Stimulated activated naive CD8-positive, alpha-beta T cell treated with anti-CD3 and anti-CD28 coated beads, Interleukin-15, amount 100 ng/mL, for 72 hours (primary cell): ENCODE measurements at places on chromosomes 2 and 18.

DNA sequence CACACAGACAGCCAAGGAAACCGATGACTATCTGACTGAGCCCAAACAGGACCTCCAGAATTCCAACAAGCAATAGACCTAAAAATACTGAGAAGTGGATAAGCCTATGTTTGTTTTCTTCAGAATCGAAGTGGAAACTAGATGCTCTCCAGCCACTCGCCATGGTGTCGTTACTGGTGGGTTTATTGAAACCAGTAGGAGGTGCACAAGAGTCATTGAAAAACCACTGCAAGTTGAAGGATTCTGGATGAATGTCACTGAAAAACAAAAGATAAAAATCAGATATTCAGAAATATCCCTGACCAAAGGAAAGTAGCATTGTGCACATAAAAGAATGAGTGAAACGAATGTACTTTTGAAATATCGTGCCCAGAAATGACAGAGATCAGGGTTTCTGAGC lies 15.3 kb downstream of the TM4SF20 start:
- no peak for DNase-seq

DNA sequence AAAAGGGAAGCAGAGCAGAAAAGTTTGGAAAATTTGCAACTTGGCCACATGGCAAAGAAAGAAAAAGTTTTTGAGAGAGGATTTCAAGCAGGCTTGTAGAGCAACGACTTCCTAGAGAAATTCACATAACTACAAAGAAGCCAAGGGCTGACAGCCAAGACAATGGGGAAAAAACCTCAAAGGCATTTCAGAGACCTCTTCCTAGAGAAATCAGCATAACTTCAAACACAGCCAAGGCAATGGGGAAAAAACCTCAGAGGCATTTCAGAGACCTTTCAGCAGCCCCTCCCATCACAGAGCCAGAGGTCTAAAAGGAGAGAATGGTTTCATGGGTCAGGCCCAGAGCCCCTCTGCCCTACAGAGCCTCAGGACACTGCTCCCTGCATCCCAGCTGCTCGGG lies 7.2 kb downstream of the ADI1 start:
- DNase-seq: no peak

DNA sequence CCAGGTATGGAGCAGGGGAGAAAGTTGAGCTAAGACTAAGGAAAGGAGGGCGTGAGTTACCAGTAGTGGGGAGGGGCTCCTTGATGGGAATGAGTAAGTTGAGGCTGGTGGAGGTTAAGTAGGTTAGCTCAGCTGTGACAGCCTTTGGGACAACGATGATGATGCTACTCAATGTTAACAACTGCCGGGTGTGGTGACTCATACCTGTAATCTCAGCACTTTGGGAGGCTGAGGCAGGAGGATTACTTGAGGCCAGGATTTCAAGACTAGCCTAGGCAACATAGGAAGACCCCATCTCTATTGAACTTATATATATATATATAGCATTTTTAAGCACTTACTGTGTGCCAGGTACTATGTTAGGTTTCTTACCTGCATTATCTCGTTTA lies 48.4 kb downstream of the HK2 start:
- DNase-seq: no peak

- no peak for DNase-seq
These were observed 570.0 kb upstream of the GCFC2 start for GRCh38 chr2:76280686-76281085.

GRCh38 chr2:98395977-98396376 lies 48.7 kb upstream of the INPP4A start:
- no peak for DNase-seq

DNA sequence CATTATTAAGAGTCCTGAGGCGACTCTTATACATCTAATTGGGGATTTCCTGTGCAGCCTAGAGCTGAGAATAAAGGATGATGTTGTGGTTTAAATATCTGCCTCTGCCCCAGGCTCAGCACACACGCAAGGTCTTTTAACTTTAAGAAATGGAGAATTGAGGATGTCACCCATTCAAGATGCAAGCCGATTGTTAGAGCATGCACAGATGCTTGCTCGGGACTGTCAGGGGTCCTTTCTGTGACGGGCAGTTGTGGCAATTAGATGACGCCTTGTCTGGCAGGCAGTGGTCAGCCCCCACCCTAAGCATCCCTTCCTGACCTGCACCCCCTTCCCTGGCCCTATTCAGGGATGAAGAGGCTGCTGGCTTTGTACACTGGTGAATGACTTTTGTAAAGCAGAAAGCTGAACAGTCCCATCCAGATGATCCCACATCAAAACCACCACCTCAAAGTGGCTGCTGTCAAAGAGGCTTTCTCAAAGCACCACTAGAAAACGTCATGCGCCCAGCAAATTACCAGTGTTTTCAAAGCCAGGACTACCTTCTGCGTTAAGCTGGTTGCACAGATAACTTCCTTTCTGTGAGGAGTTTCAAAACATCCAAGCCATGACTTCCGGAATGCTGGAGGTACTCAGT lies 23.7 kb downstream of the FAM178B start:
- DNase-seq: peak; percentile 83

DNA sequence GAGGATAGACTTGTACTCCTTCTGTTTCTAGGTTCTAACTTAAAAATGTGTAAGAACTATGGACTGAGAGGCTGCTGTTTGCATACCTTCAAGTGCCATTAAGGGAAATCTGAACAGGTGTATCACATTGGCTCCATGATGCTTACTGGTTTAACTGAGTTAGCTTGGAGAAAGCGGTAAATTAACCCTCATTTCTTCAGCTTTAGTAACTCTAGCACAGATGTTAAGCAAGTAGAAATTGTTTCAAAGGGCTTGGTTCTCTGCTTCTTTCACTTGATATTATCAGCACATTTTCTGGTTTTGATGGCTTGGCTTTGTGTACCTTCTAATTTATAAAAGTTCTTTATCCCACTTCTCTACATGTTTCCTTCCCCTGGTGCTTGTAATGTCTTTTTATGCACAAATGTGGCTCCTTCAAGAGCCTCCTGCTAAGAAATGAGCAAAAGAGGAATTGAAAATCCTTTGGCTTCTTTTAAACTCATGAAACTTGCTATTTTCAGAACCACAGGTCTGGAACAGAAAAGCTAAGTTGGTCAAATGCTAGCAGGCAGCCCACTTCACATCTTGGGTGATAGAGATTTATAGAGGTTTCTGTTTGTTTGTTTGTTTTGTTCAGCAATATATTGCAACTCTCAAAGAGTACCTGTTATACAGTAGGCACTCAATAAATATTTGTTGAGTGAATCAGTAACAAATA lies 249.9 kb upstream of the THUMPD2 start:
- DNase-seq: no peak

- DNase-seq: no peak
These were observed 198.6 kb downstream of the FAM210A start for GRCh38 chr18:13527730-13528129.

DNA sequence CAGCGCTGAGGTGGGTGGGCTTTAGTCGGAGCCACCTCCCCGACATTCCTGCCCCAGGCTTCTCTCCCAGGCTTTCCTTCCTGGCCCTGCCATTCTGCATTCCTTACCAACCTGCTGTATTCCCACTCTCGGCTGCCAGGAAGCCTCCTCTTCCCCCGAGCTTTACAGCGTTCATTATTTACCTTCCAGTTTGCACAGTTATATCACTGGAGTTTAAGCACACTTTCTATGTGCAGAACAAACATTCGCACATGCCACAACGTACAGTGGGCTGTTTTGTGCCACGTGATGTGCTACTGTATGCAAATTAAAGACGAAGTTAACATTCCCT lies 246.3 kb downstream of the SOX11 start:
- DNase-seq: no peak

DNA sequence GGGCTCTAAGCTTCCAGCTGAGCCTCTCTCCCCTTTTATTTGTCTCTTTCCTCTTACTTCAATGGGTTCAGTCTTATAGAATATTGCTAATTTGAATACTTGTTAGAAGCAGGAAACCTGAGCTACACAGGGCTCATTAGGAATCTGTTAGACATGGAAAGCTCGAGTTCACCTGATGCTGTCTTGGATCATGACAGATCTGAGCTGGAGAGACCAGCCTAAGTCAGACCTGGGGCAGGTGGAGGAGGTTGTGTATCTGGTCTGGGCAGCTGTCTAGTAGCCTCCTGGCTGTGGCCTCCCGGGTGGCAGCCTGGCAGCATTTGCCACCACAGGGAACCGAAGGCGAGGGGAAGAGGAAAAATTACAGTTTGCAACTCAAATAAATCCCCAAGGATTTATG lies 185.9 kb downstream of the ICOS start:
- DNase-seq: no peak

DNA sequence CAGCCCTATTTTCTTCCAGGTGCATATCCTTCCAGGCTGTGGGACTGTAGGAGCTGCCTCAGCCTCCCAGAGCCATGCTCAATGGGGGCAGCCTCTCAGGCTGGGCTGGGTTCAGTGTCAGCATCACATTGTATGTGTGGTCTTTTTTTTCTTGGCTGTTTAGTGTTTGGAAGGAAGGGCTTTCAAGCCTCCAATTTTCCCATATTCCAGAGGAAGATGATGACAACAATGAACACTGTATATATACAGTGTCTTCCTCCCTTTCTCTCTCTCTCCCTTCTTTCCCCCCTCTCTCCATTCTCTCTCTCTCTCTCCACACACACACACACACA lies 326.4 kb downstream of the DYSF start:
- DNase-seq: no peak

DNA sequence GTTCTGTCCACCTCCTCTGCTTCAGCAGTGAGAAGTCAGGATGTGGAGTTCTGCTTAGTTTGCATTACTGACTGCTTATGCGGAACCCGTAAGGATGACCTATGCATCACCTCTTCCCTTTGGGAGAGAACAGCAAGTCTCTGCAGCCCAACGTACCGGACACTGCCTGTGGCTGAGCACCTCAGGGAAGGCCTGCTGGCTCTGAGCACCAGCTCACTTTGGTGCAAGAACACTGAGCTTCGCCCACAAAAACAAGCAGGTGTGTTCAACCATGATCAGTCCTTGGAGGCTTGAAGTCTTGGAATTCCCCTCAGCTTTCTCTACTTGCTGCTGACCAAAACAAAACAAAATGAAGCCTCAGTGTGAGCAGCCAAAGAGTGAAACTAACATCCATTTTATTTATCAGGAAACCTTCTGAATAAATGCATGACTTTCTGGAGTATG lies 52.7 kb upstream of the NCK2 start:
- DNase-seq: no peak

DNA sequence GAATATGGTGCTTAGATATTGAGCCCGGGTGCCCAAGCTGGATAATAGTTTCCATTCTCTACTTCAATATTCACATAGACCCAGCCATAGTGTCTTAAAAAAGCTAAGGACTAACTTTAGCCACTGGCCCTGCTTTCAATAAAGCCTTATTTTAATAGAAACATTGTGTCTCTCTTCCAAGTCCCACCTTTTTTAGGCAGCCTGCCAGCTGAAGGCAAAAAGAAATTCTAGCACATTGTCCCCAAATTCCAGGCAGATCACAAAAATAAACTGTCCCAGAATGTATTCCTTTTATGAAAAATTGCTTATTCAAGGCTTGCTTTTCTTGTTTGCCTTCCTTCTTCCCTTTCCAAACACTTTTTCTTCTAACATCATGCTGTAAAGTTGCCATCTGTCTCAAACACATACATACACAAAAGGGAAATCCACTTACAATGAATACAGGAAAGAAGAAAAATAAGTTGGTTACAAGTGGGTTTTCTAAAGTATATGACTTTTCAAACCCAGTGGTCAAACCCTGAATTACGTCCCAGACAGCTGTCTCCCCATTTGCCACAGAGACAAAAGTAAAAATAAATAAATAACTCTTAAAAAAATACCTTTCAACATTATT lies 778.5 kb downstream of the BCL11A start:
- no peak for DNase-seq

DNA sequence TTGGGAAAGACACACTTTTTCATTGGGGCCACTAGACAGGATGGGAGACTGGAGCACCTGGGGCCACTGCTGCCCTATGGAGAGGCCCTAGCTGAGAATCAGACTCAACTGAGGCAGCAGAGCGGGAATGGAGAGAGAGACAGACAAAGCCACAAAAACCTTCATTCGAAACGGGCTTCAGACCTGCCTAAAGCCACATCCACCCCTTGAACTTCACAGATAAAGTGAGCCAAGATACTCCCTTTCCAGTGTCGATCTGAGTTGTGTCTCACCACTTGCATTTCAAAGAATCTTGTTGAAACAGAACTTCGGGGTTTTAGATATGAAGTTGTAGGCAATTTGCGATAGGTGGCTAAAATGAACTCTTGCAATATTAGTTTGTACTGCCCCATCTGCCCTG lies 11.3 kb upstream of the LDLRAD4 start:
- no peak for DNase-seq

DNA sequence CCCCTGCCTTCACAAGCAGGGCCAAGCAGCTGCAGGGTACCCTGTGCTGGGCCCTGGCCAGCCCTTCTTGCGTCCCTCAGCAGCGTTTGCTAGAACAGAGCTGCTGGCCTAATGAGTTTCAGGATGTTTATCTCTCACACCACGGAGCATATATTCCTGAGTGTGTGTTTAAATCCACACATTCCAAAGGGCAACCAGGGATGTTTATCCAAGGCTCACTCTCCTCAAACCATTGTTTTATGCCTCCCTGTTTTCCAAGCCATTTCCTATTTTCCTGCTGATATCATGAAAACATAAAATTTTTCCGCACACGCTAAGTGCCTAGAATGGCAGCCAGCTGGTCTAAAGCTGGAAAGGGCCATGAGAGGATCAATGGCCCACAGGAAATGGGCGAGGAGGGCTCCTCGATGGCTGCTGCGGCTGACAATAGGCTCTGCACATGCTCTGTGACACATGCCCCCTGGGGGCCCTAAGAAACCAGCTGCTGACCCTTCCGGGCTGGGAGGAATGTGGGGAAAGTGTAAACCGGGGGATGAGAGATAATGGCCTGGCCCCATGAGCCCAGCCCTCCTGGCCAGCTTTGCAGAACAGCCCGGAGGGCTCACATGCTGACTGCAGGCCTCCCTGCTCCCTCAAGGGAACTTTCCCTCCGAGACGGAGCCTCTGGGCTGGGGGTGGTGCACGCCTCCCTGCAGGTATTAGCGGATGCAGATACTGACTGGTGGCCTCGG lies 194.0 kb downstream of the NDUFA10 start:
- DNase-seq: no peak

- DNase-seq: no peak
These were observed 39.0 kb downstream of the KIDINS220 start for GRCh38 chr2:8798393-8798792.

DNA sequence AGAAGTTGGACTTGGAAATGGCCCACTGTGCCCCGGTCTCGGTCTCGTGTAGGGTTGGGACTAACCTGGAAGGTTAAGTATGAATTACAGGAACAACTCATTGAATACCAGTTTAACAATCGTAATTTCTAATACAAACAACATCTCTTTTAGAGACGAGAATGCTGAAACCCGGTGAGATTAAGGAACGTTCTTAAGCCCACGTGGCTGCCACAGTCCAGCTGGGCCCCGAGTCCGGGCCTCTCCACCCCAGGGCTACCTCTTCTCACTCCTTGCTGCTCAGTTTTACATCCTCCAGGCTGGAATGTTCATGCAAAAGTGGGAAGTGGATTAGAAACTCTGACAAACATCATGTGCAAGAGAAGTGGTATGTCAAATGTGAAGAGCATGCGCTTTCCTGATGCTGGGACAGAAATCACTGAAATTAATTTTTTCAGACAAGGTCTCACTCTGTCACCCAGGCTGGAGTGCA lies 29.4 kb downstream of the NGEF start:
- DNase-seq: no peak
